ENCODE measurements at places on chromosomes 3 and 15.

- DNase-seq, result no peak
These were observed 7.9 kb downstream of the TM4SF18 start for GRCh38 chr3:149325581-149325980.

GRCh38 chr3:23202203-23202920 lies 765 bp upstream of the UBE2E2 start:
- DNase-seq, result no peak

DNA sequence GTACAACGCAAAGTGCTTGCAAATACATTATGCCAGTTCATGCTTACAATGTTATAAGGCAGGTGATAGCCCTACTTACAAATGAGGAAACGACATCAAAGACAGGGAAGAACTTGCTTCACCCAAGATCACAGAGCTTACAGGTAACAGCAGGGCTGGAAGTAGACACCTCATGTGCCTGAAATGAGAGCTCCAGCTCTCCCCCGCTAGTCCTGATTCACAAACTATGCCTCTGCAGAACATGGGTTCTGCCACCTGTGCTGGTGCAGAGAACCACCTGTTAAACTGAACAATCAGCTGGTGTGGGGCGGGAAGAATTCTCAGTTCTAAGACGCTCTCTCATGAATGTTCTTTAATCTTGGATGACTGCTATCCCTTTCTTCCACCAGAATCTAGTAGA lies 7.4 kb downstream of the RBSN start:
- no peak for DNase-seq

- DNase-seq, result no peak
These were observed 162.3 kb upstream of the ARHGEF26 start for GRCh38 chr3:153958635-153959595.

DNA sequence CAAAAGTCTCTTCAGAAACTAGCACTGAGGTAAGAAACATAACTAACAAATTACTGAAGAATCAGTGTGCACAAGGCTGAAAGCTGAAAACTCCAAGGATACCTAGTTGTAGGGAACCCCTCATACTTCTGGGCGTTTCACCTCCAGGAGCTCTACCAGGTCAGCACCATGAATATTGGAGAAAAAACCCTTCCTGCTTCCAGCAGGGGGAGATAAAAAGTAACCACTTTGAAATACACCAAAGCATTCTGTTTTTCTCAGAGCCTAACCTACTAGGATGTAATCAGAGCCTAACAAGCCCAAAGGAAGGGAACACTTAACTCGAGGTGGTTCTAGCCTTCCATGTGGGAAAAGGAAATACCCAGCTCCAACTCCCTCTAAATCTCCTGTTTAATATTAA lies 175.8 kb upstream of the MME start:
- DNase-seq, result no peak

DNA sequence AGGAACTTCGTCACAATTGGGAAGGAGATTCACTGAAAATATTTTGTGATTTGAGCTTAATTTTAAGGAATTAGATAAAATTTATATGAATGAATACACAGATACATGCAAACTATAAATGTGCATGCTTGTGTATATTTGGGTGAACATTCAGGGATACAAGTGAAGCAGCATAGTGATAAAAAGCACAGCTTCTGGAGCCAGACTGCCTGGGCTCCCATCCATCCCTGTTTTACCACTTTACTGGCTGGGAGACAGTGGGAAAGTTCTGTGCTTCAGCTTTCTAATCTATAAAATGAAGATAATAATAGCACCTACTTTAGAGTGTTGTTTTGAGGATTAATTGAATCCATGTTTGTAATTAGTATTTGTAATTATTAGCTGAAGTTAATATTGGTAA lies 8.1 kb upstream of the EPHA6 start:
- no peak for DNase-seq

DNA sequence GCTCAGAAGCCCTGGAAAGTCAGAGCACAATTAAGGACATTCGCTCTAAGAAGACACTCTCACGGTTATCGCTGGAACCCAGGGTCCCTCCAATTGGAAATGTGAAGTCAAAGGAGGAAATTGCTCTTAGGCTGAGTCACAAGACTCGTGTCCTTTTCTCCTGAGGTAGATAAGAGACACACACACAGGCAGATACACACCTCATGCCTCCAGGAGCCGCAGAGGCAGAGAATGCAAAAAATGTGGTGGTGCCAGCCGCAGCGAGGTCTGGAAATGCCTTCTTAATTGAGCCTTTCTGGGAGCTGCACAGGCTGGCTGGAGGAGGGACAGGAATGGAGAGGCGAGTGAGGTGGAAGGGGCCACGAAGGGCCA lies 189.3 kb downstream of the OPA1 start:
- DNase-seq, result no peak

- DNase-seq, result no peak
These were observed 89.5 kb downstream of the MYH15 start for GRCh38 chr3:108420926-108421325.

DNA sequence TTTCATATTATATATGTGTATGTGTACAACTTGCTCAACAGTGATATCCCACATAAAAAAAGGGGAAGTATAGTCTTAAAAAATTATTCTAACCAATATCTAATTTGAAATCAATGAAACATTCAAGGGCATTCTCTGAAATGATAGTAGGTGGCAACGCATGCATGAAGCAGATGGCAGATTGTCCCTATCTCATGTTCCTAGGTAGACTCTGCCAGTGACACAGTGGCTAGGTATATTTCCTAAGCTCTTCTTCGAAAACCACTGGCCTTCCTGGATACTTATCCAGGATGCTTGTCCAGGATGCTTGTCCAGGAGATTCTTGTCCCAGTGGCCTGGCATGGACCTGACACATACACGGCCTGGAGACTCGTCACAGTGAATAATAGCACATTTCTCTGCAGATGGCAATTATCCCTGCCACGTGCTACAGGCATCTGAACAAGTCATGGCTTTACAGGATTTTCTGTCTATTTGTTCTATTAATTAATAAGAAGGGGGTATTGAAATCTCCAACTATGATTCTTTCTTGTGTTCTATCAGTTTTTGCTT lies 54.9 kb downstream of the OCA2 start:
- DNase-seq, result no peak

GRCh38 chr15:62649793-62650420 lies 392.6 kb upstream of the TPM1 start:
- no peak for DNase-seq

DNA sequence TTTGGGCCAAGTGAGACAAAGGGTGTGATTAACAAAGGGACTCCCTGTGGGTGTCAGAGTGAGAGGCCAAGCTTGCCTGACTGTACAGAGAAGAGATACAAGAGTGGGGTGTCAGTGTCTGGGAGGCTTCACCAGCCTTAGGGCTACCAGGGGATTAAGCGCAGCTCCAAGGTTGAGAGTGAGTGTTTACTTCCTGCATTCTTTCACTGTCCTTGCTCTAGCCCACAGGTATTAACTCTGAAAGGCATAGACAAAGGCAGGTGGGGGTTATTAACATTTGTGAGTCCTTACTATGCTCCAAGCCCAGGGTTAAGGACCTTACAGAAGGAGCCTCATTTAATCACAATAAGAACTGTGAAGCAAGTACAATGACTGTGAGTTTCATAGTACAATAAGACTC lies 107.6 kb downstream of the IL20RB start:
- DNase-seq, result no peak

GRCh38 chr15:67746450-67746849 lies 78.9 kb upstream of the SKOR1 start:
- DNase-seq, result no peak

- DNase-seq, result no peak
These were observed 2.7 kb downstream of the NKIRAS1 start for GRCh38 chr3:23913873-23914743.

- no peak for DNase-seq
These were observed 34.1 kb downstream of the RAB8B start for GRCh38 chr15:63223463-63223862.

Data from stimulated activated CD4-positive, alpha-beta T cell treated with anti-CD3 and anti-CD28 coated beads, TNF-alpha, amount 100 ng/mL, for 1 hour (primary cell).